ENCODE measurements at places on chromosomes 6 and 20. TPM values are rescaled to one million over a fixed set of nuclear protein-coding genes. Genes with fewer than 3 reads are reported as not detected.
A peak's percentile ranks its signal among the peaks of the same experiment; 100 is the strongest.

- H3K27ac ChIP-seq, result no peak overlapping the region
- H3K27me3 ChIP-seq, result no peaks in the 10 kb centered on the region
- DNase-seq, result no peak
- H3K36me3 ChIP-seq, result no peaks in the 10 kb centered on the region
- H3K4me3 ChIP-seq, result no peak overlapping the region
- no peaks in the 10 kb centered on the region for H3K4me1 ChIP-seq
Observed at GRCh38 chr6:72810571-72811280, 188.9 kb downstream of the KCNQ5 start.

DNA sequence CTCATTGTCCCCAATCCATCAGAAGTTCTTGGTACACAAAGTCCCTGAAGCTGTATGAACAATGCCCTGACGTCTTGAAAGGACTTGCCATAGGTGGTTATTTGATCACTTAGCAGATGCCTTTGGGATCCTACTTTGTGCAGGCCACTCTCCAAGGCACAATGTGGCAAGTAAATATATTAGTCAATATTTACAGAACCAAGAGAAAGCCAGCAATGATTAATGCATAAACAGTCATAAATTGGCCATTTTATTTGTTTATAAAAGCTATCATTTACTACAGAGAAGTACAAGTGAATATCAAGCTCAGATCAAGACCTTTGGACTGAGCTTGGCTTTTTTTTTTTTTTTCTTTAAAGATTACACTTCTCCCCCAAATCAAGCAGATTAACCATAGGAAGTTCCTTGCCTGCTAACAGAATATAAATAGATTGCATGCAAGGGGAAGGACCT lies 161.8 kb downstream of the MTHFD1L start:
- DNase-seq, result no peak
- H3K4me3 ChIP-seq, result no peak overlapping the region
- H3K27me3 ChIP-seq, result no peaks in the 10 kb centered on the region
- H3K27ac ChIP-seq, result no peak overlapping the region
- H3K36me3 ChIP-seq, result peaks cover 29% of the 10 kb centered on the region

- H3K4me1 ChIP-seq, result no peaks in the 10 kb centered on the region
- no peak overlapping the region for H3K27ac ChIP-seq
- peaks cover 42% of the 10 kb centered on the region for H3K27me3 ChIP-seq
- H3K4me3 ChIP-seq, result no peak overlapping the region
- no peak for DNase-seq
Observed at GRCh38 chr20:57272883-57273535, 6.6 kb upstream of the BMP7 start.

DNA sequence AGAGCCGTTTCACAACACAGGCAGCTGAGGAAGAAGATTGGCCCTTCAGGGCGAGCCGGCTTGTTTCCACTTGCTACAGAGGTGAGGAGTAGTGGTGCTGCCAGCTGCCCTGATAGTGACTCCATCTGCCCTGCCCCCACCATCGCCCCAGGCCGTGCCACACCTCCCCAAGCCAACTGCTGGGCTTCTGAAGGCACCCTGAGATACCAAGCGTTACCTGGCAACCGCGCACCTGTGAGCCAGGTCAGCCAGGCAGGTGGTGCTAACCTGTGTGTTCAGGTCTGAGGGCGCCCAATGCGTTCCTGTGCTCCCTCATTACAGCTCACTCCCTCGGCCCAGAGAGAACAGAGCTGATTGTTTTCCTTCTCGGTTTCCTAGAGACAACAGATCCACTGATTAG lies 299.1 kb upstream of the ID4 start:
- DNase-seq, result no peak
- no peaks in the 10 kb centered on the region for H3K27me3 ChIP-seq
- no peaks in the 10 kb centered on the region for H3K4me1 ChIP-seq
- H3K4me3 ChIP-seq, result no peak overlapping the region
- H3K36me3 ChIP-seq, result no peaks in the 10 kb centered on the region

- no peak overlapping the region for H3K27ac ChIP-seq
- H3K4me1 ChIP-seq, result peaks cover 14% of the 10 kb centered on the region
- no peak overlapping the region for H3K4me3 ChIP-seq
- peaks cover 6% of the 10 kb centered on the region for H3K36me3 ChIP-seq
- no peaks in the 10 kb centered on the region for H3K27me3 ChIP-seq
Observed at GRCh38 chr6:42958125-42958524, 2.4 kb upstream of the GNMT start.

DNA sequence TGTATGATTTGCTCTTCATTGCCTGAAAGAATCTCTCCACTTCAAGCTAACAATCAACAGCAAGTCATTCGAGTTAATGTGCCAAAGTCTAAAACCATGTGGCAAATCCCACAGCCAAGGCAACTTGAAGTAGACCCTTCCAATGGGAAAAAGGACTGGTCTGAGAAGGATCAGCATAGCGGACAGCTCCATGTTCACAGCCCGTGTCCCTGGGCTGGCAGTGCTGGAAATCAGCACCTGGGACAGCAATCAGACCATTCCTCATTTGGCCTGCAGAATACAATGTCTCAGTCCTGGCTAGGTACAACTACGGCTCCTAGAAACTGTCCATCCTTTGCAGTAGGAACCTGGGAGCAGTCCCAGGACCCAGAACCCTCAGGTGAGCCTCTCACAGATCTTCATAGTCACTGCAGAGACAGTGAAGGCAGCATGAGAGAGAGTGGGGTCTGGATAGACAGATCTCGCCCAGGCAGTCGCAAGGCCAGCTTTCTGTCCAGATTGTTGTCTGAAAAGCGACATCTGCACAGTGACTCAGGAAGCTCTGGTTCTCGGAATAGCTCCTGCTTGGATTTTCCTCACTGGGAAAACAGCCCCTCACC lies 1.1 kb downstream of the GJA10 start:
- H3K4me3 ChIP-seq, result no peak overlapping the region
- no peak for DNase-seq
- H3K36me3 ChIP-seq, result no peaks in the 10 kb centered on the region
- peaks cover 11% of the 10 kb centered on the region for H3K4me1 ChIP-seq
- peaks cover 42% of the 10 kb centered on the region for H3K27me3 ChIP-seq
- no peak overlapping the region for H3K27ac ChIP-seq

- no peak for DNase-seq
- no peak overlapping the region for H3K27ac ChIP-seq
- peaks cover 21% of the 10 kb centered on the region for H3K27me3 ChIP-seq
- no peaks in the 10 kb centered on the region for H3K36me3 ChIP-seq
Observed at GRCh38 chr6:3308106-3308505, 49.4 kb downstream of the PSMG4 start.

GRCh38 chr6:22322103-22323030 lies 25.5 kb upstream of the PRL start:
- no peaks in the 10 kb centered on the region for H3K27me3 ChIP-seq
- H3K4me1 ChIP-seq, result no peaks in the 10 kb centered on the region
- H3K36me3 ChIP-seq, result no peaks in the 10 kb centered on the region
- H3K4me3 ChIP-seq, result no peak overlapping the region

- no peak for DNase-seq
- no peak overlapping the region for H3K27ac ChIP-seq
- peaks cover 1% of the 10 kb centered on the region for H3K27me3 ChIP-seq
- H3K36me3 ChIP-seq, result no peaks in the 10 kb centered on the region
Observed at GRCh38 chr6:75963569-75963968, 108.9 kb downstream of the IMPG1 start.

GRCh38 chr6:52284131-52284459 lies 447 bp downstream of the MCM3 start:
- no peak overlapping the region for H3K4me3 ChIP-seq
- no peak overlapping the region for H3K27ac ChIP-seq
- H3K27me3 ChIP-seq, result no peaks in the 10 kb centered on the region

GRCh38 chr6:148037496-148037895 lies 305.1 kb upstream of the SASH1 start:
- H3K27me3 ChIP-seq, result no peaks in the 10 kb centered on the region
- no peak overlapping the region for H3K4me3 ChIP-seq
- no peaks in the 10 kb centered on the region for H3K4me1 ChIP-seq
- DNase-seq, result no peak
- H3K27ac ChIP-seq, result no peak overlapping the region
- H3K36me3 ChIP-seq, result no peaks in the 10 kb centered on the region

- no peak overlapping the region for H3K27ac ChIP-seq
- no peak for DNase-seq
- peaks cover 2% of the 10 kb centered on the region for H3K27me3 ChIP-seq
- no peak overlapping the region for H3K4me3 ChIP-seq
Observed at GRCh38 chr20:63578224-63579016, 4.4 kb upstream of the HELZ2 start.

- H3K27me3 ChIP-seq, result no peaks in the 10 kb centered on the region
- no peak overlapping the region for H3K4me3 ChIP-seq
- DNase-seq, result no peak
- H3K36me3 ChIP-seq, result no peaks in the 10 kb centered on the region
- H3K27ac ChIP-seq, result no peak overlapping the region
Observed at GRCh38 chr6:2376429-2377355, 131.3 kb upstream of the GMDS start.

DNA sequence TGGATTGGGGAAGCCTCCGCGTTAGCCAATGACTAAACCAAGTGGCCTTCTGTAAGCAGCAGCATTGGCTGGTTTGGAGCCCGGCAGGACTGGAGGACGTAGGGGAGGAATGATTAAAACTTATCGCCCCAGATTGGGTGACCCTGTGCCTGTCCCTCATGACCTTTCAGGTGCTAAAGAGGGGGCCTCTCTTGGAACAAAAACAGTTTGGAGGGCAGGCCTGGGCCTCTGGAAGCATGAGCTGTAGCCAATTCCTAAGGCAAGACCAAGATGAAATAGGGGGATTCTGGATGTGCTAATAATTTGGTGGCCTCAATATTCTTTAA lies 1.4 kb downstream of the GMPR start:
- peak overlapping the region; percentile 91 for H3K4me3 ChIP-seq
- no peak overlapping the region for H3K27ac ChIP-seq
- peaks cover 15% of the 10 kb centered on the region for H3K27me3 ChIP-seq
- peaks cover 34% of the 10 kb centered on the region for H3K4me1 ChIP-seq
- DNase-seq, result no peak

GRCh38 chr6:6775074-6775473 lies 186.6 kb downstream of the LY86 start:
- no peaks in the 10 kb centered on the region for H3K4me1 ChIP-seq
- no peak overlapping the region for H3K27ac ChIP-seq
- peaks cover 20% of the 10 kb centered on the region for H3K27me3 ChIP-seq
- H3K36me3 ChIP-seq, result no peaks in the 10 kb centered on the region
- no peak for DNase-seq

- H3K27me3 ChIP-seq, result peaks cover 28% of the 10 kb centered on the region
- H3K4me3 ChIP-seq, result no peak overlapping the region
- H3K27ac ChIP-seq, result no peak overlapping the region
Observed at GRCh38 chr6:52834481-52834880, 6.1 kb downstream of the GSTA5 start.

- no peak overlapping the region for H3K27ac ChIP-seq
- H3K27me3 ChIP-seq, result peaks cover 19% of the 10 kb centered on the region
- no peak overlapping the region for H3K4me3 ChIP-seq
Observed at GRCh38 chr6:24327756-24328155, 30.1 kb downstream of the DCDC2 start.

GRCh38 chr6:170444811-170445211 lies 108.3 kb downstream of the PSMB1 start:
- no peaks in the 10 kb centered on the region for H3K4me1 ChIP-seq
- H3K27ac ChIP-seq, result no peak overlapping the region
- H3K4me3 ChIP-seq, result no peak overlapping the region
- H3K27me3 ChIP-seq, result peaks cover 3% of the 10 kb centered on the region

DNA sequence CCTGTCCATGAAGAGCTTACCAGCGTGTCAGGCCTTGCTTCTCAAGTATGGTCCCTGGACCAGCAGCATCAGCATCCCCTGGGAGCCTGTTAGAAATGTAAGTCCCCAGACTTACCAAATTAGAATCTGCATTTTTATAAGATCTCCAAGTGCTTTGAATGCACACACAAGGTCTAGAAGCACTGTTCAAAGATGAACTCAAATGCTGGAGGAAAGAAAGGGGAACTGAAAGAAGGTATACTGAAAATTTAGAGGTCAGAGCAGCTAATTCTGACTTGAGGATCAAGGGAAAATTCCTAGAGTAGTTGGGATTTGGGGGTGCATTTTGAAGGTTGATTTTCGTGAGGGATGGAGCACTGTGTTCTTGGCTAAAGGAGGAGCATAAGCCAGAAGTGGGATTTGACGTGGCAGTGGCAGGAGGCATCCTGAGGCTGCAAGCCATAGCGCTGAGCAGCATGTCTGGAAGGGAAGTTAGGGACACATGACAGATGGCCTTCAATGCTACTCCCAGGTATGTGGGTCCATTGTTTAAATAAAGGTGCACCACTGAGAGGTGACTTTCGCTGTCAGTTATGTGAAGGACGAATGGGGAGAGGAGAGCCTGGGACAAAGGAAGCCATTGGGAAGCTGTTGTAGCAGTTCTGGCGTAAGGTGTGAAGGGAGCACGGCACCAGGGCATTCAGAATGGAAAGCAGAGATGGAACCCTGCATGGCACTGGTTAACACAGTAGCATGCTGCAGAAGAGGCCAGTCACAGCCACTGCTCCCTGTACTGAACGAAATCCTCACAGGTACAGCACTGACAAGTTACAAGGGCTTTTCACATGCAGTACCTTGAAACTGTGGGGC lies 36.2 kb downstream of the ARMC2 start:
- peak overlapping the region; percentile 39 for H3K4me3 ChIP-seq
- peaks cover 27% of the 10 kb centered on the region for H3K4me1 ChIP-seq
- no peaks in the 10 kb centered on the region for H3K36me3 ChIP-seq
- H3K27me3 ChIP-seq, result no peaks in the 10 kb centered on the region

- DNase-seq, result no peak
- peaks cover 2% of the 10 kb centered on the region for H3K27me3 ChIP-seq
- H3K27ac ChIP-seq, result no peak overlapping the region
- no peaks in the 10 kb centered on the region for H3K36me3 ChIP-seq
- H3K4me1 ChIP-seq, result no peaks in the 10 kb centered on the region
Observed at GRCh38 chr6:134309983-134310605, 7.8 kb downstream of the SGK1 start.

DNA sequence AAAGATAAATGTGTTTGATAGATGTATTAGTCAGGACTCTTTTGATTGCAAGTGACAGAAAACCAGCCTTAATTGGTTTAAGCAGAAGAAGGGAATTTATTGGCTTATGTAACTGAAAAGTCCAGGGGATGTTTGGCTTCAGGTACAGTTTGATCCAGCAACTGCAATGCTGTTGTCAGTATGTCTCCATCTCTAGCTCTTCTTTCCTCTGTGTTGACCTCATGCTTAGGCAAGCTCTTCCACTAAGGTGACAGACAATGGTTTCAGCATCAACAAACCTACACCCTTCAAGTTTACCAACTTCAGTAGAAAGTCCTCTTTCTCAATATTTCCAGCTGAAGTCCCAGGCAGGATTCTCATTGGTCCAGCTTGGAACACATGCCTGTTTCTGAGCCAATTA lies 28.1 kb upstream of the ARFGEF2 start:
- no peak overlapping the region for H3K27ac ChIP-seq
- no peaks in the 10 kb centered on the region for H3K27me3 ChIP-seq
- H3K4me1 ChIP-seq, result peaks cover 32% of the 10 kb centered on the region
- H3K36me3 ChIP-seq, result no peaks in the 10 kb centered on the region
- no peak for DNase-seq

NHLRC1 gene
- 0.88 TPM for total RNA-seq

PDE10A gene
- not detected for total RNA-seq

TP53TG5 gene
- not detected for total RNA-seq

TRIM31 gene
- not detected for total RNA-seq

DLGAP4 gene
- 38.7 TPM for total RNA-seq

MATN4 gene
- total RNA-seq, result not detected

RCAN2 gene
- not detected for total RNA-seq

RNF217 gene
- not detected for total RNA-seq

PRRT1 gene
- total RNA-seq, result not detected

PXMP4 gene
- total RNA-seq, result 6.8 TPM

VARS2 gene
- total RNA-seq, result 39.4 TPM

PDSS2 gene
- 14.6 TPM for total RNA-seq

Data from activated B cell treated with CpG ODN at 0.5 μM for 24 hours (primary cell).